ENCODE measurements at places on chromosomes 2 and 18.

DNA sequence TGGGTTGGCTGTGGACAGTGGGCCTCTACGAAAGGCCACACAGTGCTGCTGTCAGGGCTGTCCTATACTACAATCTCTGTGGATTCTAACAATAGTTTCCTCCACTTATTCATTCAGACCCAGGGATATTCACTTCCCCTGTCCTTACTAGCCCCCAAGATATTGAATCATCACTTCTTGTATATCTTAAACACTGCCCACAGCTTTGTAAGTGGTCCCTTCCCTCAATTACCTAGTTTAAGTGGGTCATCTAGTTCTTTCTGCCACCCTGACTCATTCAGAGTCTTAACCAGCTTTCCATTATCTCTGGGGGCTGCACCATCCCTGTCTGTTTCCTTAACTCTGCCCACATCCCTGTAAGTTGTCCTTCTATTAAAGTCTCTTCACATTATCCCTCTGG, 69.2 kb downstream of the CD28 start:
- DNase-seq, result no peak

DNA sequence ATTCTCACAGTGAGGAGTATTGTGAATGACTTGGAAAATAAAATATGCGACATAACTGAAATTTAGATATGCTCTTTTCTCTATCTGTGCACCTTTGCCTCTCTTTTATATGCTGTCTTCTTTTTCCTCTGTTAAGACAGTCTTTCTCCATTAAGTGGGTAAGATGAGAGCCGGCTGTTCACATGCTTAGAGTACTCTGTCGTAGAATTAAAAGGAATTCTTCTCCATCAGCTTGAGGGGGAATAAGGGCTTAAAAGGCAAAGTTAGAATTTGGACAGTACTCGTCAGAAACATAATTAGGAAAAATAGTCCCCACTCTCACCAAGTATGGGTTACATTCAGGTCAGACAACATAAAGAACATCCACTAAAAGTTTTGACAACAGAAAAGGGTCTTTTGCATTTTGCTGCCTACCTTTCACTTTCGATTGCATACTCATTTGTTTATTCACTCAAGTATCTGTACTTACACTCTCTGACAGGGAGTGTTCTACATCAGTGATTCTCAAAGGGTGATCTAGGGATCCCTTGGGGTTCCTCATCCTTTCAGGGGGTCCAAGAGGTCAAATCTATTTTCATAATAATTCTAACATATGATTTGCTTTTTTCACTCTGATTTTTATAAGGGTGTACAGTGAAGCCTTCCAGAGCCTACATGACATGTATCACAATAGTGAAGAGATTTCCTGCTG, 48.0 kb downstream of the ARHGAP15 start:
- DNase-seq, result no peak

DNA sequence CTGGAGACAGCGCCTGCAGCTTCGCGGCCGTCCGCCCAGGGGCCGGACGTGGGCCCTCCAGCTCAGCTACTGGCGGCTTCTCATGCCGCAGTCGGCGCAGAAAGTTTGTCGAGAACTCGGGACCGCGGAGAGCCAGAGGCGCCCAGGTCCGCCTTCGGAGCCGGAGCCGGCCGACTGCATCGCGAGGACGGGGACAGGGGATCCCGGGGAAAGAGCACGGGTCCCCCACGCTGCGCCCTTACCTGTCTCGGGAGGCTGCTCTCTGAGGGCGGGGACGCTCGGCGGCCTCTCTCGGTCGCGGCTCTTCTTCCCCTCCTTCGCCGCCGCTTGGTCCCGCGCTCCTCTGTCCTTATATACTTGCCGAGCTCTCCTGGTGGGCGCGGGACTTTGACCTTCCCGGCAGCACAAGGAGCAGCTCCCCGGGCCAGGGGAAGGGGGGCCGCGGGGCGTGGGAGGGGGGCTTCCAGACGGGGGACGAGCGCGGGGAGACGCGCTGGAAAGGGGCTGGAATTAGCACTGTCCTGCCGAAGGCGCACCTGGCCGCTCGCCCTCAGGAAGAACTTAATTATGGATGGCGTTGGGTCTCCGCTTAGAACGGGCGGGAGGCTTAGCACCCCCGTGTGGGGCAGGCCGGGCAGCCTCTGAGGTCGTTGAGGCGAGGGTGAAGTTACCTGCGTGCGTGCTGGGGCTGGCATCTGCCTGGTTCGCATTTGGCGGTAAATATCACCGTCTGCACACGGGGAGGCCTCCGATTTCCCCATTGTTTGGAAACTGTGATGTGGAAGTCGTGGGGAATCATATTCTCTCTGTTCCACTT, at the start of gene POMC:
POMC (minus strand) TSS at position 325 of the 817 bp plus-strand sequence. CDS start 3,808 bp downstream, outside the sequence.
- no peak for DNase-seq

- no peak for DNase-seq
Observed at GRCh38 chr2:3641841-3642421, 16.1 kb upstream of the ALLC start.

- DNase-seq, result no peak
Observed at GRCh38 chr2:185161701-185162100, 563.4 kb downstream of the ZNF804A start.

DNA sequence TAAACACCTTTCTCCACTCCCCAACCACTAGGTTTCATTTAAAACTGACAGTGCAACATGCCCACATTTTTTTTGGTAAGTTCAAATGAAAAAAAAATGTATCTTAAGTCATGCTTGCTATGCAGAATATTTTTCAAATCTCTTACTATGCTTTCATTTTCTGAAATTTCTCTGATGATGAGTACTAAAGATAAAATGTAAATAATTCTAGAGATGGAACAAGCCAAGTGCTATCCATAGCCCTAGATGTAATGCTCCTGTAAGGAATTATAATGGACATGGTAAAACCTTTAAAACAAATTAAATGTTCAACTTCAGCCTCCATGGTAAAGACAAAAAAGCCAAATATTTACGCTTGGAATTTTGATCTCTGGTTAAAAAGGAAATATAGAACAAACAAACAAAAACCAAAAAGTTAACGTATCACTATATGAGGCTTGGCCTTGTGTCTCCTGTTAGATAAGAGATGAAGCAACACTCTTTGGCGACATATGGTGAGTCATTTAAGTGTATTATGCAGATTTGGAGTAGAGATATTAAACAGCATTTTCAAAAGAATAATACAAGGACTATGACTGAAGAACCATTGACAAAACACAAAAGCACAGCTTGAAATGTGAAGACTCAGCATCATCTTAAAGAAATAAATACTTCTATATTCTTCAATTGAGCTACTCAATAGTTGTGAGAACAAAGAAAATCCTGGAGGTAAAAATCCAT, 392.0 kb upstream of the LYPD1 start:
- no peak for DNase-seq

DNA sequence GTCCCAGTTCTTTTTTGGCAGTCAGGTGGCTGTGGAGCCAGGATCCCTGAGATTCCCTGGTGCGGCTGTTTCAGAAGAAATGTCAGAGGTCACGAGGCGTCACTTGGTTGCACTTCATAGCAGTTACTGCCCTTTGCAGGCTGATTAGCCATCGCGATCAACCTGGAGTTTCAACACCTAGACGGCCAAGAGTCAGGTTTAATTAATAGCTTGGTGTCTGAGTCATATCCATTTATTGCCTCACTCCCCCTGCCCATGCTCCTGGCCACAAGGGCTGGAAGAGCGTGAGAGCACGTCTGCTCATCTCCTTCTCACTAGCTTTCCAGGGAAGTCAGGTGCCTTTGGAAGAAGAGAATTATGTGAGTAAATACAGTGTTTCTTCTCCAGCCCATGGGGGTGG, 552.3 kb downstream of the TSN start:
- DNase-seq, result no peak

GRCh38 chr2:68385220-68385906, 20.3 kb downstream of the PLEK start:
- no peak for DNase-seq

- no peak for DNase-seq
Observed at GRCh38 chr2:46952171-46952570, 36.6 kb upstream of the MCFD2 start.

GRCh38 chr18:75533950-75534349, 106.4 kb upstream of the SMIM21 start:
- DNase-seq, result no peak

GRCh38 chr2:221077799-221078198, 494.3 kb downstream of the EPHA4 start:
- DNase-seq, result no peak

GRCh38 chr2:241001413-241002274, 3.2 kb downstream of the SNED1 start:
- no peak for DNase-seq
